ENCODE measurements at places on chromosomes 2 and 18.

- DNase-seq: no peak
These were observed 205.6 kb downstream of the RTP5 start for GRCh38 chr2:242075168-242075567.

DNA sequence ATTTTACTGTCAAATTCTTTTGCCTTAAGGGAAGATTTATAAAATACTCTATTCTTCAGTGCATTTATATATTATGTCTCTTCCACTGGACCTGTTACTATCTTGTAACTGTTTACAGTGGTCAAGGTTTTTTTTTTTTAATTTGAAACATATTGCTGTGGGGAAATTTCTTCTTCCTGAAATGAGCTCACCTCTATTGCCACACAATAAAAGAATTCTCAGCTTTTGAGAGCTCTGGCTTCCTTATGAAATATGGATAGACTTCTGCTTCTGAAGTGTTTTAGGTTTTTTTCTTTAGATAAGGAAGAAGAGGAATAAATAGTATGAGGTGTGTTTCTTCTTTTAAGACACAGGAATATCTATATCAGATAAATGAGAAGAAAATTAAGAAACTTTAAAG is 7.7 kb downstream of the VRK2 start:
- no peak for DNase-seq

- DNase-seq: no peak
These were observed 1057.8 kb upstream of the CDH2 start for GRCh38 chr18:29234751-29235150.

DNA sequence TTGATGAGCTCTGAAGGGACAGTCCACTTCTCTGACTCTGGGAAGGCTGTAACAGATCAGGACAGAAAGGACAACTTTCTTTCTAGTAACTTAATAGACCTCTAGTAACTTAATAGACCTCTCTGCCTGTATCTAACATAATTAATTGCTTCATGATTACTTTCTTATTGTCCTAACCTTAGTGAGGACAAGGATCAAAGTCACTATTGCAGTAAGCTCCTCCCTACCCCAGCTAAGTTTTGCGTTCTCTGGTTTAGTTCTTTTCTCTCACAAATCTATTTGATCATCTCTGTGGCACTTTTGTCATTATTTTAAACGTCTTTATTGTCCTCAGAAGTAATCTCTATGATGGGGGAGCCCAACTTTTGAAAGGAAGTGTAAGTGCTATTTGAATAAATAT is 125.5 kb upstream of the UGP2 start:
- no peak for DNase-seq

DNA sequence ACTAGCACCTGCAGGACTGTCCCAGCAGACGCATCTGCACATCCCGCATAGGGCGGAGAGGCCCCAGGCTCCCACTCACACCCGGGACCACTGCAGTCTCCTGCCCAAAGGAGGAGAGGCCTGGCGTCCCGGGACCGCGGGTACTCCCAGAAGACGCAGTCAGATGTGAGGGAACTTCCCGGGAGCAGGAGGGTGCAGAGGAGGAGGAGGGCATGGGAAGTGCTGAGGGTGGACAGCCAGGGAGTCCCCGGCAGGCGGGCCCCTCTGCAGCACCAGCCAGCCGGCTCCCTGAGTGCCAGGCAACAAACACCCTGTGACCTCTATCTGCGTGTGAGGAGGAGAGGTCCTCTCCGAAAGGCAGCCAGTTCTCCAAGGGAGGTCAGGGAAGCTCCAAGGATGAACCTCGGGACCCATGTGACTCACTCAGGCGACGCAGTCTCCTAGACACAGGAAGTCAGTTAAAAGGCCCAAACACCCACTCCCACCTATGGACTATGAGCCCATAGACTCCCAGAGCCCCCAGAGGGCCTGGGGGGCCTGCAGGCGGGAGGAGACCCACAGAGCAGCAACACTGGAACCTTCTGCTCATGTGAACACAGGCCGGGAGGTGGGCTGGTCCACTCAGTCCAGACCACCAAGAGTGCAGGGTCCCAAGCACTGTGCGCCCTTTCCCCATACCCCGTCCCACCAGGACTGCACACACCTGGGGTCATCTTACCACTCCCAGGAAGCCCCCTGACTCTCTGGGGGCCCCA is 4.2 kb downstream of the PXDN start:
- no peak for DNase-seq

GRCh38 chr2:133780099-133780996 is 212.1 kb upstream of the NCKAP5 start:
- peak; percentile 85 for DNase-seq

- no peak for DNase-seq
These were observed 38.4 kb downstream of the C1QL2 start for GRCh38 chr2:119119999-119120756.

- DNase-seq: peak; percentile 95
These were observed 140.0 kb downstream of the MEIS1 start for GRCh38 chr2:66574701-66575624.

DNA sequence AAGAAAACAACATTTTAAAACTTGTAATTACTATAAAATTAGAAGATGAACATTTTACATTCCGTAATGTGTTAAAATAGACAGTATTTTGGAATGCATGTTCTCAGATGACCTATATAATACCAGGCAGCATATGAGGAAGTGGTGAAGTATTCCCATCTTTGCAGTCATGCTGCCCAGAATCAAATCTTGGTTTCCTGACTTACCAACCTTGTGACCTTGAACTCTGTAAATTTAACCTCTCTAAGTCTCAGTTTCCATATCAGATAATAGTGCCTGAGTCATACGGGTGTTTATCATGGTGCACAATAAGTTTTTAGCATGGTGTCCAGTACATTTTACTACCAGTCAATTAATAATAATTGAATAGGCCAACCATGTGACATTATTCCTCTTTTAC is 7.3 kb upstream of the GALM start:
- DNase-seq: no peak

- DNase-seq: no peak
These were observed 915.4 kb downstream of the DCDC2C start for GRCh38 chr2:4618630-4619228.

DNA sequence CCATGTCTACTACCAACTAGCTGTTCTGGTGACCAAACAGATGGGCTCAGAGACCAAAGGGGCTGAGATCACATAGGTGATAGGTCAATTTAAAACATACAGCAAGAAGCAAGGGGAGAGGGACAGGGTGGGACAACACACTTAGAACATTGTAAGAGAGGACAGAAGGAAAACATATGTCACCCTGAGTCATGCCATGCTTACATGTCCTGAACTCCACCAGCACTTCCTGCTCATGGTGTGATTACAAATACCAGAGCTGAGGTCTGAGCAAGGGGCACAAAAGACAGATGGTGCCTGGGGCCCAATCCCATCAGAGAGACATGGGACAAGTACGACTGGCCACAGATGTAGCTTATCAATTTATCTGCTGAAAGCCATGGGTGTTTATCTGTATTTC is 28.7 kb upstream of the GALNT14 start:
- DNase-seq: peak; percentile 23

DNA sequence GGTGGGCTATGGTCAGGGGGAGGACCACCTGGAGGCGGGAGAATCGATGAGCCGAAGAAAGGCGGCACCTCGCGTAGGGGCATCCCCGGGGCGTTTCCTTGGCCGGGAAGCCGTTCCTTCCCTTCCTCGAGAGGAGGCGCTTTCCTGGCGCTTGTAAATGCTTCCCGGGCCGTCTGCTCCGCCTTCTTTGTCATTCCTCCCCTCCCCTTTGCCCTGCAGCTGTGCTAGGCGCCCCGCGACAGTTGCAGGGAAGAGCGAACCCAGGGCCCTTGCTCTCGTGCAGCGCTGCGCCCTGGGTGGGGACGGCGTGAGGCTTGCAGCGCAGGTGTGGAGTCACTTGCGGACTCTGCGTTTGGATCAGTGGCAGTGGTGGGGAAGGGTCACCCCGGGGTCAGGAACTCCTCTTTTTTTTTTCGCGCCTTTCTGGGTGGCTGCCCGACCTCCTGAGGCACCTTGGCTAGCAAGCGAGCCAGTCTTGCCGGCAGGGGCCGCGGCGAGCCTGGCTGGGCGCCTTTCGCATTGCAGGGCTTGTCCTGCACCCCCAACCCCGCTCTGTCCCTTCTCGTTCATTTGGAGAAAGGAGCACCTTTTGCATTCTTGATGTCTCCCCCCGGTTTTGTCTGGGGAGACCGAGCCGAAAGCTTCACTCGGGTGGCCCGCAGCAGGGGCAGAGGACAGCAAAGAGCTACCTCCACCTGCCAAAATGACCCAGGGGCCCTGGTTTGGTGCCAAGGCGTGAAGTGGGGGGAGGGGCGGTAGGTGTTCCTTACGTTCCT is 858 bp downstream of the KCNS3 start:
- DNase-seq: peak; percentile 95

GRCh38 chr2:99858951-99859596 is 283.3 kb downstream of the AFF3 start:
- DNase-seq: no peak

- no peak for DNase-seq
These were observed 113.6 kb downstream of the MRO start for GRCh38 chr18:50706199-50706598.

DNA sequence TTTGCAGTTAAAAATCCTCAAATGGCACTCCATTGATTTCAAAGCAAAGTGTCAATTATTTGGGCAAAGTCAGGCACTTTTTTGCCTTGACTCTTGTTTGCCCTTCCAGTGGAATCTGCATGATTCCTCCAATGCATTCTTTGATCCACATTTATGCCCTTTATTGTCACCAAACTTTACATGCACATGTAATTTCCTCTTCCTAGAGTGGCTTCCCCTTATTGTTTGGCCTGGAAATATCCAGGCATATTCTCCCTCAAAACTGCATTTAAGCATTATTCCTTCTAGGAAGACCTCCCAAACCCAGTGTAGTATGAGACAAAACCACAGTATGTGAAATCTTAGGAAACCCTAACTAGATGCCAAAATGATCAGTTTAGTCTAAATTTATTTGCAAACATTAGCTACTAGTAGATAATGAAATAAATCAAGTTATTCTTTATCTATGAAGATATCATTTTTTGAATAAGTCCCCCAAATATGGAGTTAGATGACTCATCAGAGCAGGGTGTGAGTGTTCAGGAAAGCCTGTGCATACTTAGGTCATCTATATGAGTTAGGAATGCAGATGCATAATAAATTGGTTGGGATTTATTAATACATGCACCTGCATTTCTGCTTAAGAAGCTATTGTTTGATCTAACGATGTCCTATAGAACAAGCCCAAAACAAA is 433.3 kb upstream of the TCF4 start:
- DNase-seq: no peak

DNA sequence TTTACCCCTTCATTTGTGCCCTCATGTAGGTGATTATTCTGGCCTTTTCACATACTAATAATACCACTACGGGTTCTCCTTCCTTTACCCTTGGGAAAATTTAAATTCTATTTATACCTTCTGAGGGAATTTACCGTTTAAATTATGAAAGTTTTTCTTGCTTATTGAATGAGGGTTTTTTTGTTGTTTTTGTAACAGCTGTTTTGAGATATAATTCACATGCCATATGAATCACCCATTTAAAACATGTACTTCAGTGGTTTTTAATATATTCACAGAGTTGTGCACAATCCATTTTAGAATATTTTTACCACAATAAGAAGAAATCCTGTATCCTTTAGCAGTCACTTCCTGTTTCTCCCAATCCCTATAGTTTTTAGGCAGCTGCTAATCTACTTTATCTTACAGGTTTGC is 54.7 kb downstream of the EML4 start:
- no peak for DNase-seq

GRCh38 chr2:133841900-133842299 is 273.6 kb upstream of the NCKAP5 start:
- no peak for DNase-seq

GRCh38 chr2:66578054-66578686 is 143.2 kb downstream of the MEIS1 start:
- DNase-seq: peak; percentile 22

GRCh38 chr2:84875213-84875560 is 5.7 kb downstream of the TRABD2A start:
- no peak for DNase-seq

- no peak for DNase-seq
These were observed 29.3 kb downstream of the COX7A2L start for GRCh38 chr2:42331569-42332284.

DNA sequence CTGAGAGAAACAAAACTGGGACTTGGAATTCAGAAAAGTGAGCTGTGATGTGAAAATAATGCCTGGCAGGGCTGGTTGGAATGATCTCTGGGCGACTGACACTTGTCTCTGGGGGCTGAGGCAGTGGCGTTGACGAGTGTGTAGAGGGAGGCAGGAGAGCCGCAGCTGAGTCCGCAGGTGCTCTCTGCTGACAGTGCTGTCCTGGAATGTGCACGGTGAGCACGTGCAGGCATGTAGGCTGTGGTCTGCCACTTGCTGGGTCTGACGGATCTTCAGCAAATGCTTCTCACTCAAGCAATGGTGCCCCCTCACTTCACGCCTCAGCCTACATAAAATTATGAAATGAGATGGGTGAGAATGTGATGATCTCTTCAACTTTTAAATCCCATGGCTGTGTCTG is 38.5 kb upstream of the ATP9B start:
- no peak for DNase-seq

DNA sequence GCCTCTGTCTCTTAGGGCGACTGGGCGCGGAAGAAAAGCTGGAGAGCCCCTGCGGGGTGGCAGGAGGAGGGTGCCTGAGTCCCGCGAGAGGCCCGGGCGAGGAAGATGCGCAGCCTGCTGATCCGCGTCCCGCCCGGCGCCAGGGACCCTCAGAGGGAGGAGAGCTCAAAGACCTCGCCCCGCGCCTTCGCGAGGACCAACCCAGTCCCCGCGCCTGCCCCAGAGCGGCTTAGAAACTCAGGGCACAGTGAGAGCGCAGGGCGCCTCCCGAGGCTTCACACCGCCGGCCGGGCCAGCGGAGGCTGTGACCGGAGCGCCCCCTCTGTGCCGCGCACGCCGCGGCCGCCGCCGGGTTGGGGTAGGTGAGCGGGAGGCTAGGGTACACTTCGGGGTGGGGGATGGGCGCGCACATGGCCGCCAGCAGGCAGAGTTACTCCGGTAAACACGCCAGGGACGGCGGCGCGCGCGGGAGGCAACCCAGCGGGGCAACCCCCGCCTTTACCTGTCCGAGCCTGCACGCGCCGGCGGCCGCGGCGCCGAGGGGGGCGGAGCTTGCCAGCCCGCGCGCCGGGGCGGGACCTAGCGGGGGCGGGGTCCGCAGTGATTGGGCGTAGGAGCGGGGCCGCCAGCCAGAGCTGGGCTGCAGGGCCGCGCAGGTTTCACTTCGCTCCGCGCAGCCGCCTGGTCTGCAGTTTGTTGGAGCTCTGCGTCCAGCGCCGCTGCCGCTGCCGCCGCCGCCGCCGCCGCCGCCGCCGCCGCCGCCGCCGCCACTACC is at the start of gene BCL2L11:
BCL2L11 (plus strand) TSS at position 662 of the 775 bp plus-strand sequence. CDS start 2,832 bp downstream, outside the sequence.
- peak; percentile 94 for DNase-seq

DNA sequence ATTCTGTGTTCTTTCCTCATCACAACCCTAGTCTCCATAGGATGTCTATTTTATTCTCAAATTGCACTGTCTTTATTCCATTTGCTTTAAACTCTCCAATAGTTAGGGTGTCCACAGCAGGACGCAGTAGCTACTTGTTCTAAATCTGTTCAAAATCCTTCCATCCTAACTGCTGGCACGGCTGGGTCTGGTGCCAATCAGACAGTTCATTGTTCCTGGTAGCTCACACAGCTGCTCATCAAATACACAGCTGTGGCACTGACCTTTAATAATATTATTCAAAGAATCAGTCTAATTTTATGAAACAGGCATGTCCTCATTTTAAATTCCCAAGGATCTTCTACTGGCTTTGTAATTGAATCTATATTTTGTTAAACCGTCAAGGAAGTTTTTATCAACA is 59.7 kb upstream of the TMEFF2 start:
- no peak for DNase-seq

Data from mesendoderm (in vitro differentiated cells).